ENCODE measurements at places on chromosomes 3 and 15. TPM values are rescaled to one million over a fixed set of nuclear protein-coding genes. Genes with fewer than 3 reads are reported as not detected.

DNA sequence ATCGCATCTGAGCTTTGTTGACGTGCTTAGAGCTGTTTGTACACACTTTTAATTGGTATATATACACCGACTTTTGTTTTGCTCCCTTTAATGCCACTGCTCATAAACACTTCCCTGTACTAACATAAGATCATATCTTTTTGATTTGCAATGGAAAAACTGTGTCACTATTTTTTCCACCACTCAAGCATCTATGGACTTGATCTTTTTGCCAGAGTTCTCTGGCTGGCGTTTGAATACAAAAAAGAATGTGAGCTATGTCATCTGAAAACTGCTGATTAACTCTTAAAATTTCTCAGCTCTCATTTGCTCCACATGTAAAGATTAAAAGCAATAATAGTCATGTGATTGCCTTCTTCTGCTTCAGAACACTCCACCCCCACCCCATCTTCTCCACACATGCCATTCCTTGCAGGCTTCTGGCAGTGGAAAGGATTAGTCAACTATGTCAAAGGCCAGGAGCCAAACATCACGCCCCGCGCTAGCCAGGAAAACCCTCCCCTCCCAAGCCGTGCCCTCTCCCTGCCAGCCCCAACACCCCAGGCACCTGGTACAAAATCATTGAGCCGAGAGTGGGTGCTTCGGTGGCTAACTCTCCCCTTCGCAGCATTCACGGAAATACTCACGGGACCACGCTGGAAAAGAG is 123.4 kb upstream of the MEF2A start:
- DNase-seq, result no peak

DNA sequence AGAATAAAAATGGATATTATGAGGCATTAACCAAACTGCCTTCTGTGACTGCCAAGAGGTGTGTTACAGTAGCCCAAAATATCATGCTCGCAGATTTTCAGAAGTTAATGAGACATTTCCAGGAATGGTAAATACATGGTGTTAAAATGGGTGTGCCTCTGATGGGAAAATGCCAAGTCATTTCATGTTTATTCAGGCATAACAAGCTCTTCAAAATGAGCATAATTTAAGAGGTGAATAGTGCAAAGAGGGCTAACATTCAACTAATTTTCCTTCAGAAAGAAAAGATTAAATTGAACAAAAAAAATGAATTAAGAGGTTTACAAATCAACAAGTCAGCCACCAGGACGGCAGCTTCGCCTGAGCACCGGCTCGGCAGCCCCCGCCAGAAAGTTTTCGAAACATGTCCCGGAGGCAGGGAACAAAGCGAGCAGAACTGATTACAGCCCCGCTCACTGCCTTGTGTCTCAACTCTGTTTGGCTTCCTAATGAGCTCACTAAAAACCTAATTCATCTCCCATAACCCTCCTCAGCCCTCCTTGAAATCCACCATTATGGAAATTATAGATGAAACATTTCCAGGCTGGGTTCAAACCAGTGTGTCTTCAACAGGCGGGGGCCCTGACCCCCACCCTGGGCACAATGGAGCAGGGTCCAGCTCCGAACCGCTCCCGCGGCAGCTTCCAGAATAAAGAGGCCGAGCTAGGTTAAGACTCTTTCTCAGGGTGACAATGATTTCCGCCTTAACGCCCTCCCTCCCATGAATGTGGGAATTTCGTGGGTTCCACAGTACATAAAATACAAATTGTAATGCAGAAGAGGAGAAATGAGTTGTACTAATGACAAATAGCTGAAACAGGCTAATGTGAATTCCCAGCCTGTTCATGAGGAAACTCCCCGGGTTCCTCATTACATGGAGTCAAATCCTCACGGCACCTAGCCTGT is 43.9 kb downstream of the MEIS2 start:
- no peak for DNase-seq

GOLGA8T gene
- total RNA-seq, result 0.37 TPM

SHC4 gene
- total RNA-seq, result 8.8 TPM

MYRIP gene
- total RNA-seq, result 2.9 TPM

All from urinary bladder (tissue), 4 donors.